ENCODE measurements at places on chromosomes 4 and X.

DNA sequence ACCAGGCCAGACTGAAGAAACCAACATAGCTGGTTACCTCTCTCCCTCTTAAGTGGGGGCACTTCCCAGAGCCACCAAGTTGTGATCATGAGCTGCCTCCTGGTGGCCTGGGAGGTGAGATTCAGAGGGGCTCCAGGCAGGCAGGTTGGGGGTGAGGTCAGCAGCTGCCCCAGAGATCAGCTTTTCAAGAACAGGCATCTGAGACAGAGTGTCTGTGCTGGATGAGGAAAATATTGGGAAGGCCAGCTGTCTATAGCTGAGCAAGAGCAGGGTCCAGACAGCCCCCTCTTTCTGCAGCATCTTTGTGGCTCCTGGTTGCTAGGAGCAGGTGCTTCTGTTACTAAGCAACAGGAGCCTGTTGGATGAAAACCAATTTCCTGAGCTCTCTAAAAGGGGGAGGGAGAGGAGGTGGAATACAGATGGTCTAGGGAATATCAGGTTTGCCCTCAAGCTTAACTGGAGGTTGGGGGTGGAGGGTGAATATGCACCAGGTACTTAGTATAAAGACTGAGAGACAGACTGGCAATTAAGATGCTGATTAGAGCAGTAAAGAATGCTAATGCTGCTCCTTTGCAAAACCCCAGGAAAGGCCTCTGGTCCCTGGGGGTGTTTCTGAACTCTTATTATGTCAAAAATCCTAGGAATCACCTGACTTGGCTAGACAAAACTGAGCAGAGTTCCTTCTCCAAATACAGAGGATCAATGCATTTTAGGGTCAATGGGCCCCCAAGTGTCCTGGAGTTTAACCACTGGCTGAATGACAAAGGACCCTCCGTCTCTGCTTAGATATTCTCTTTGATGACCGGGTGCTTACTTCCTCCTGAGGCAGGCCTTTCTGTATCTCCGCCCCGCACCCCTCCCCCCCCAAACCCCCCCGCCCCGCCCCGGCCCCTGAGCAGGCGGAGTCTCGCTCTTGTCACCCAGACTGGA is 21.4 kb downstream of the ZCCHC13 start:
- DNase-seq = no peak

DNA sequence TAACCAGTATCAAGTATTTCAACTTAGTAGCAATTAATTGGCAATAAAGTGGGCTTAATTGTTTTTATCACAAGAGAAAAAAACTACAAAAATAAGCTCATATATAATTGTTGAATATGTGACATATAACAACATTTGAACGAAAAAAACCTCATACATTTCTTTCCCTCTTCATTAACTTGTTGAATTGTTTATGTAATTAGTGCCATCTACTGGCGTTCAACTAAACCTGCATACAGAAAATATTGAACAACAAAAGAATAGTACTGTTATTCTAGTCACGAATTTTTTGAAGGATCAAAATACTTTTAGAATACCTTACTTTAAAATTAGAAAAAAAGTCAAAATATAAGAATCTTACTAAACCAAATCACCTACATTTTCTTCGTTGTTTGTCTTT is 586.5 kb upstream of the FTHL17 start:
- DNase-seq = no peak

DNA sequence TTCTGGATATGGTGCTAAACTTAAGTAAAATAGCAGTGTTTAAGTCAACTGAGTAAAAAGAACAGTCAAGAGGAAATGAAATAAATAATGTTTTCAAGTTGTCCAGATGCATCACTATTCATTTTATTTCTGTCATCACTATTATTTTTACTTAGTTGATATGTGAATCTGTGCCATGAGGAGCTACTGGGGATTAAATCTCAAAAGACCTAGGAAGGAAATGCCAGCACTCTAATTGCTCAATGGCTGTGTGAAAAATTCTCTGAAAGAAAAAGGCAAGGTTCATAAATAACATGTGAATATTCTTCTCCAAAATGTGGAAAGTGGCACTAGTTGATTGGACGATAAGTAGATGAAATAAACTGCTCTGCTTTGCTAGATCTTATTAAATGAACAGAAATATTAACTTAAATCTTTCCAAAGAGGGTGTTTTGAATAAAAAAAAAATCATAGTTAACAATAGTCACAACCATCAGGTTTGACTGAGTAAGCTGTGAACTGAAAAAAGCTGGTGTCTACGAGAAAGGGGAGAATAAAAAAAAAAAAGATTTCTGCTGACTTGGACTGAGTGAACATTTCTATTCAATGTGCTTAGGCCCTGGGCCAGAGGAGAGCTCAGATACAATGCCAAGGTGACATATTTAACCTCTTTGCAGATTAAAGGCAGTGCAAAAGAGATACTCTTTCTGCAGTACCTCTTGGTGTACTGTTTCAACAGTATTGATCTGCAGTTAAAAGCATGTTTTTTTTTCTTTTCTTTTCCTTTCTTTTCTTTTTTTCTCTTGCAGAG is 1.6 kb downstream of the SPARCL1 start:
- no peak for DNase-seq

DNA sequence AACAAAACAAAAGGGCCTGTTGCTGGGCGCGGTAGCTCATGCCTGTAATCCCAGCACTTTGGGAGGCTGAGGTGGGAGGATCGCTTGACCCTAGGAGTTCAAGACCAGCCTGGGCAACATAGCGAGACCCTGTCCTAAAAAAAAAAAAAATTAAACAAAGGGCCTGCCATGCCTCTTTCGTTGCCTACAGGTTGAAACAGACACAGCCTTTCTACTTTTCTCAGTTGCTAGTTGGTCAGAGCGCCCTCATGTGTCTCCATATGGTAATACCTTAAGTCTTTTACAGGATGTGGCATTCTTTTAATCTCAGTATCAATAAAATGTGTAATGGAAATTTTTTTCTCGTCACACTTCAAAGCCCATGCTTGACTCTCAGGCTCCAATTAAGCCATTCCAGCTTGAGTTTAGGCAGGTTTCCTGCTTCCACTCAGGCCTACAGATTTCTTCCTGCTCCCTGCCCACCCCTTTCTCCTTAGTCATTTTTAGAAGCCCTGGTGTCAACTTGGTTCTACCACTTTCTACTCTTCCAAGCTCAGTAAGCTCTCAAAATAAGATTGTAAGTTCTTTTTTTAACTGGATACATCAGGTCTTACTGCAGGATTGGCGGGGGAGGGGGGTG is 4.6 kb upstream of the SOWAHD start:
- peak; percentile 9 for DNase-seq

- DNase-seq = no peak
These were observed 122.2 kb downstream of the CAMK2D start for GRCh38 chr4:113639326-113639725.

- DNase-seq = no peak
These were observed 54.3 kb downstream of the GPRIN3 start for GRCh38 chr4:89253311-89253710.
